ENCODE measurements at places on chromosomes 2 and 18.

DNA sequence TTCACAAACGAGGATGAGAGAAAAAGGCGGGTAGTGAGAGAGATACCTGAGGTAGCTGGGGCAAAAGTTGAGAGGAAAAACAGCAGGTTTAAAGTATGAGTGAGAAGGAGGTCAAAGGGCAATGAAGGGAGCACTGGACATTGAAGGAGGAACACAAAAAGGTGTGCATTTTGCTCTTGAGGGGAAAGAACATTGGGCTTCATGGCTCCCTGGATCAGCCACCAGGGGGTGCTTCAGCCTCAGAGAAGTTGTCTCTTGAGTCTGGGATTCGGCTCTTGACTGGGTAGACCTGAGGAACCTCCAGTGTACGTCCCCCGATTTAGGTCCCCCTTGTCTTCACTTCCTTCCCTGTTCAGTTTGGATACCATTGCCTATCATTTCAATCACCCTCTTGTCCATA is 128.5 kb downstream of the RAPGEF4 start:
- DNase-seq: peak; percentile 75

DNA sequence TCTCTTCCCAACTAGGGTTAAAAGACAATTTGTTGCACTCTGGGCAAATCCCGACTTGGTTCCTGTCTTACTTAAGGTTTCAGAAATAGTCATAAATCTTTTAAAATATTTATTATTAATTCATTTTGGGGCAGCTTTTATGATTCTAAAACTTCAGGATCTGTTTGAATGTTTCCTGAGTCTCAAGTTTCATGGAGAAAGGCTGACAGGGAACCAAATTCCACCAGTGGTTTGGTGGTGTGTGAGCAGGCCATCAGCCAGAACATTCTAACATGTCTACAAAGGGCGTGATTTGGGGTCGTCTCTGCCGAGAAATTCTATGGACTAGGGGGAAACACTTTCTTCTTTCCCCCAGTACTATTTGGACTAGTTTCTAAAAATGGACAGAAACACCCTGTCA is 366.4 kb downstream of the ZNF521 start:
- DNase-seq: no peak

DNA sequence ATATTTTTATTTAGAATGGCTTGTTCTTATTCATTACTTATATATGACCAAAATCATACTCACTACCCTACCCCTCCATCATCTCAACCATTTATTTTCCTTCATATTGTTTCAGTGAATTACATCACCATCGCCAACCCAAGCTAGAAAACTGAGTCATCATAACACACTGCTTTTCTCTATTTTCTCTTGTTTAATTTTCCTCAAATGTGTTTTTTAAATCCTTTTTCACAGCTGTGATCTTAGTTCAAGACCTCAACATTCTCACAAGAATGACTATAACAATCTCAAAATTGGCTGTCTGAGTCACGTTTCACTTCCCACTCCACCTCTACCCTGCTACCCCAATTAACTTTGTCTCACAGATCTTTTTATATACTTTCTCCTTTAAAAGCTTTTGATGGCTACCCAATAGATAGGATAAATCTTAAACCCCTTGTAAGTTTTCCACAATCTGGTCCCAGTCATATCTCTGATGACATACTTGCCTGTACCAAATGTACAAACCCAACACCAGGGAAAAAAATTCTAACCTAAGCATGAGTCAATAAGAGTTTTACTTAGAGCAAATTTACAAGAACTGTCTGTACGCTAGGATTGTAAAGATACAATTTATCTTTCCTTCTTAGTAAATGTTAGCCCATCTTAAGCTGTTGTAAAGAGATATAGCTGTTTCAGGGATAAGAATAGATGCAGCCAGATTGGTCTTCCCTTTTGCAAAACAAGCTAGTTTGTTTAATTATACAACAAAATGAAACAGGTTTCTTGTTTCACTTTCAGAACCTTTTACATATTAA is 635.1 kb upstream of the SLC39A10 start:
- DNase-seq: no peak

- DNase-seq: no peak
Observed at GRCh38 chr2:106026271-106027190, 167.6 kb downstream of the UXS1 start.

GRCh38 chr2:241941691-241942301 is 72.3 kb downstream of the RTP5 start:
- no peak for DNase-seq

GRCh38 chr2:188527141-188527540 is 235.5 kb downstream of the GULP1 start:
- DNase-seq: no peak

DNA sequence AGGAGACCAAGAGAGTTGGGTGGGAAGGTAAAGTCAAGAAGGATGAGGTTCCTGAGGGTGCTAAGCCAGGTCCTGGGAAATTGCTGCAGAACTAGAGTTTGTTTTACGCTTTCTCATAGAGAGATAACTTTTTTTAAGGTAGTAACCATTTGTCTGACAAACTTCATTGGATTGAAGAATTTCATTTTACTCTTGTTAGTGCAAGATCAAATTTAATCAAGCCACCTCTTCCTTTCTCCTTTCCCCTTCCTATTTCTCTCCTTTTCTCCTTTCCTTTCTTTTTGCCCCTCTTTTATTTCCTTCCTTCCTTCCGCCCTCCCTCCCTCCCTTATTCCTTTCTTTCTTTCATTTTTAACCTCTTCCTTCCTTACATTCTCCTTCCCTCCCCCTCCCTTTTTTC is 65.4 kb downstream of the RDH14 start:
- no peak for DNase-seq

DNA sequence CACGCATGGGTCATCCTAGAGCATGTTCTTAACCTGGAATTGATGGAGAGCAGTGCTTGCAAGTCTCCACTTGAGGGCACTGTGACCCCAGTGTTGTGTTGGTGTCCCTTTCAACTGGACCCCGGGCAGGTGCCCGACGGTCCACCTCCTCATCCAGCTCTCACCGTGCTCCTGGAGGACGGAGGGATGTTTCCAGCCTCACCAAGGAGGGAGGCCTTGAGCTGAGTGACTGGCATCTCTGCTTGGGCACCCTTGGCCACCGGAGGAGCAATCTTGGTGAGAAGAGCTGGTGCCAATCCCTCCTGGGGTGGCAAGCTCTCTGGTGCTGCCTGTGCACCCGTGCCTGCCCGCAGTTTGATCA is 45.4 kb upstream of the ASB18 start:
- DNase-seq: no peak

GRCh38 chr18:35578481-35578880 is 3.1 kb upstream of the GALNT1 start:
- DNase-seq: no peak

DNA sequence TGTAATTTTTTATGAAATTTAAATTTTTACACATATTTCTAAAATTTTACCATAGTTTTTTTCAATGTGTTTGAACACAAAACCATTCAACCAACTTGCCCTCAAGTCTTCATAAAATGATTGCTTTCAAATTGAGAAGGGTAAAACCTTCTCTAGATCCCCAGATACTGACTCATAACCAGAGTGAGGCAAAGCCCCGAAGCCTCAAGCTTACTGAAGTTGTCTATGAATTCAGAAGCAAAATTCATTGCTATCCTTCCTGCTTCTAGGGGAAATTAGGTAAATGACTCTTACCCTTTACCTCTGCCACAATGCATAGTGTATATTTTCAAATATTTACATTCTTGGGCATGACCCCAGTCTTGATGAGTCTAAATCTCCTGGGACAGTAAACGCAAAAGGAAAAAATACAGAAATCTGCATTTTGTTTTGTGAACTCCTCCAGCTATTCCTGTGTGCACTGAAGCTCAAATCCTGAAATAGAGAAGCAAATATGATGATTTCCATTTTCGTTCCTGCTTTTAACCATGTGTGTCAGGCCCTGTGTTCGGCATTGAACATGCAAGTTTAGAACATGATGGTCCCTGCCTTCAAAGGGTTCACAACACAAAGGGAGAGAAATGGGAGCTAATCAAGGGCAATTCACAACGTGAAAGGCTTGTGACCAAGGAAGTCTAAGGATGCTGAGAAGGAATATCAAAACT is 246.3 kb downstream of the SUCLG1 start:
- no peak for DNase-seq

- peak; percentile 35 for DNase-seq
Observed at GRCh38 chr2:88549616-88550292, 77.5 kb downstream of the EIF2AK3 start.

DNA sequence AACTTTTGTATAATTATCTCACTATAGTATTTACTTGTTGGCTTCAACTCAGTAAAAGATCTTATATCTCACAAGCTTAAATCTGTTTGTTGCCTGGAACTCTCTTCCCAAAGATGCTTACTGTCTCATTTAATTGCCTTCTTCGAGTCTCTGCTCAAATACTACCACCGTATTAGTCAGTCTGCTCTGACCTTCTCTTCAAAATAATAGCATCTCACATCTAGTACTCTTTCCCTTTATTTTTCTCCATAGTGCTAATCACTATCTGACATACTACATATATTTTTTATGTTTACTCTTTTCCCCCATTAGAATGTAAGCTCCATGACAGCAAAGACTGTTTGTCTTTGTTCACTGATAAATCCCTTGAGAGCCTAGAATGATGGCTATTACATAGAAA is 10.6 kb upstream of the MPP4 start:
- DNase-seq: no peak

- no peak for DNase-seq
Observed at GRCh38 chr2:14713248-14713647, 80.7 kb downstream of the LRATD1 start.

DNA sequence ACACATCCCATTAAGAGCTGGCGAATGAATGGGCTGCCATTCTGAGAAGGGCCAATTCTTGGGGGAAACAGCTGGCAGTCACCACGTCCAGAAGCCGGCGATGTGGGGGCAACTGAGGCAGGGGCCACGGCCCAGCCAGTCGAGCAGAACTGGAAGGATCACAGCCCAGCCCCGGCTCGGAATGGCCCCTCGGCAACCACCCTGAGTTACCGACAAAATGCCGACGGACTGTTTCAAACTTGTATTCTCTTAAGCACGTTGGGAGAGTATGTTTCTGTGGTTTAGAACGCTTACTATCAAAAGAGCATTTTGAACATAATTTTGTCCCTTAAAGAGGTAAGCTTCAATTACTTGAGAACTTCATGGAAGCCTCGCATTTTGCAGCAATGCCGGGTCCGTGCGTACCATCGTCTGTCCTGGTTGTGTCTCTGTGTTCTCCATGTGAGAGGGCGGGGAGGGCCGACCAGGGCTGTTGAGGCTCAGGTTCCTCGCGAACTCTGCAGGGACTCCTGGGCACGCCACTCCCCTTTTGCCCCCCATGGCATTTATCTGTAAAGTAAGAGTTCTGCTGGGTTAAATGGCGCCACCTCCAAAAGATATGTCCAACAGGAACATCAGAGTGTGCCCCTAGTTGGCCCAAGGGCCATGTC is 155.9 kb downstream of the TWIST2 start:
- DNase-seq: no peak

DNA sequence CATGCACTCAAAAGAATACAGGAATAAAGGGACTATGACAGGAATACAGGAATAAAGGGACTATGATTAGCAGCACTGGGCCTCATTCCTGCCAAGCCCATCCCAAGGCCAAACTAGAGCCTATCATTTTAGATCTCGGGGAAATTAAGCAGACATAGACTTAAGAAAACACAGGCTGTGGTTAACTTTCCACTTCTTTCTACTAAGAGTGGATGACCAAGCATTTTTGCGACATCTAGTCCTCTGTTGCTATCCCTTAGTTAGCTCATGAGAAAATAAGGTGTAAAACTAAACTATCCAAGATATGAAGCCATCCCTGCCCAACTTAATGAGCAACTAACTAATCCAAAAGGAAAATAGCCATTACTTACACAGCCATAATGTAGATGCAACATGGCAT is 5.9 kb downstream of the LYPD1 start:
- DNase-seq: no peak

DNA sequence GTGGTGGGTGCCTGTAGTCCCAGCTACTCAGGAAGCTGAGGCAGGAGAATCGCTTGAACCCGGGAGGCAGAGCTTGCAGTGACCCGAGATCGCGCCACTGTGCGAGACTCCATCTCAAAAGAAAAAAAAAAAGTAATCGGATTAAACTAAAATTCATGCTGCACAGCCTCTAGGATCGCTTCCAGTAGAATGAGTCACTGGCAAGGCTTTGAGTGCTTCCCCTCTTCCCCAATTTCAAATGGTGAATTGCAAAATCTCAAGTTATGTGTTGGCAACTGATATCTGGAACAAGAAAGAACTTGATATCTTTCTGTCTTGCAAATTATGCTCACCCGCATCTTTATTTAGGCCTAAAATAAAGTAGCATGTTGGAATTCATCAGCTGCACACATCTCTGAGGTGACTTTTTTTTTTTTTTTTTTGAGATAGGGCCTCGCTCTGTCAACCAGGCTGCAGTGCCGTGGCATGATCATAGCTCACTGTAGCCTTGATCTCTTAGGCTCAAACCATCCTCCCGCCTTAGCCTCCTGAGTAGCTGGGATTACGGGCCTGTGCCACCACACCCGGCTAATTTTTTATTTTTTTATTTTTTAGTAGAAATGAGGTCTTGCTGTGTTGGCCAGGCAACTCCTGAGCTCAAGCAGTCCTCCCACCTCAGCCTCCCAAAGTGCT is 12.7 kb downstream of the TTC39C start:
- DNase-seq: no peak

GRCh38 chr18:72675394-72675793 is 131.3 kb upstream of the CBLN2 start:
- no peak for DNase-seq

DNA sequence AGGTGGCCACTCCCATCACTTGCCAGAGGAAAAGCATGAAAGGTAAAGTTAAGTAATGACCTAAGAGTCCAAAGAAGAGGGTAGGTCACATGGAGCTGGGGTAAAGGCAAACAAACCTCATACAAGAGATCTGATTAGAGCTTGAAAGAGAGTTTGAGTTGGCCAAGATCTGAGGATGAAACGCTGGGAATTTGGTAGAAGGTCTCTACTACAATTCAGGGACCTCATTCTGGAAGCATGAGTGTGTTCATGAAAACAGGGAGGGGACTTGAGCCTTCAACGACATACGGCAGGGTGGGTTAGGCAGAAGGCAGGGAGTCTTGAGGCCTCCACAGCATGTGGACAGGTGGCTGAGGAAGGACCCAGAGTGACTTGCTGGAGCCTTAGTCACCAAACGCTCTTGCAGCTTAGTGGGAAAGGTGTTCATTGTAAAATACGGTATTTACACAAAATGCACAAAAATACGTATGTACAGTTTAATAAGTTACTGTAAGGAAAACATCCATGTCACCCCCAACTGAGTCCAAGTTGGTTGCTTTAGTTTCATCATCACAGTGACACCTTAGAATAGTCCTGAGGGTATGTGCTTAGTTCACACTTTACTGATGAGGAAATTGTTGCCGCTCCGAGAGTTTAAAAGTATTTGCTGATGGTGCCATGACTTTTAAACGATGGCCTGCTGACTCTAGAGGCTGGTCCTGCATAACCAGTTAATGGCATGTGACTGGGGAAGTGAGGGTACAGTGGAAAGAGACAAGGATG is 5.0 kb upstream of the FARP2 start:
- DNase-seq: no peak
